ENCODE measurements at places on chromosomes 16 and 17.

- no peak for DNase-seq
Observed at GRCh38 chr17:41907185-41907556, 11.6 kb downstream of the ACLY start.

DNA sequence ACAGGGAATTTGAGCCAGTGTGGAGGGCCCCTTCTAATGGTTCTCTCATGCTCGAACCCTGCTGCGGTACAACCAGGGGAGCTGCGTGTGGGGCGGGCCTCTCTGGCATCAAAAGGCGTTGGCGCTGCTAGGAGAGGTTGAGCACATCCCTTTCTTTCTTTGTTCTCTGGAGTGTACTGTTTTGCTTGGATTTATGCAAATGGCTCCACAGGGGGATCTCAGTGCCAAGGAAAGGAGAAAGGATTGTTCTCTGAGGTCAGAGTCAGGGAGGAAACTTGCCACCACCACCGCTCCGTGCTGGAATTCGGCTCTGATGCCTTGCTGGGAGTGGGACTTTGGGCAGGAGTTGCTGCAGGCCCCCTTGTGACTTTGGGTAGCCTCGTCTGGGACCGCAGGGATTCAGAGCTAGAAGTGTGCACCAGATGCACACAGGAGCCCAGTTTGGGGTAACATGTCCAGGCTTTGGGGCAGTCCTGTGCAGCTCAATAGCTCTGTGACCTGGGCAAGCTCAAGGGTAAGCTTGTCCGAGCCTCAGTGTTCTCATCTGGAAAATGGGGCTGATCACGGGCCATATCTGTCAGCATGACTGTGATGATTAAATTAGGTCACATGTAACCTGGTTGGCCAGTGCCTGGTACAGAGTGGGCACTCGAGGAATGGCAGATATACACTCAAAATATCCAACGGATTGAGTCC, 353.0 kb upstream of the EEF2KMT start:
- no peak for DNase-seq

DNA sequence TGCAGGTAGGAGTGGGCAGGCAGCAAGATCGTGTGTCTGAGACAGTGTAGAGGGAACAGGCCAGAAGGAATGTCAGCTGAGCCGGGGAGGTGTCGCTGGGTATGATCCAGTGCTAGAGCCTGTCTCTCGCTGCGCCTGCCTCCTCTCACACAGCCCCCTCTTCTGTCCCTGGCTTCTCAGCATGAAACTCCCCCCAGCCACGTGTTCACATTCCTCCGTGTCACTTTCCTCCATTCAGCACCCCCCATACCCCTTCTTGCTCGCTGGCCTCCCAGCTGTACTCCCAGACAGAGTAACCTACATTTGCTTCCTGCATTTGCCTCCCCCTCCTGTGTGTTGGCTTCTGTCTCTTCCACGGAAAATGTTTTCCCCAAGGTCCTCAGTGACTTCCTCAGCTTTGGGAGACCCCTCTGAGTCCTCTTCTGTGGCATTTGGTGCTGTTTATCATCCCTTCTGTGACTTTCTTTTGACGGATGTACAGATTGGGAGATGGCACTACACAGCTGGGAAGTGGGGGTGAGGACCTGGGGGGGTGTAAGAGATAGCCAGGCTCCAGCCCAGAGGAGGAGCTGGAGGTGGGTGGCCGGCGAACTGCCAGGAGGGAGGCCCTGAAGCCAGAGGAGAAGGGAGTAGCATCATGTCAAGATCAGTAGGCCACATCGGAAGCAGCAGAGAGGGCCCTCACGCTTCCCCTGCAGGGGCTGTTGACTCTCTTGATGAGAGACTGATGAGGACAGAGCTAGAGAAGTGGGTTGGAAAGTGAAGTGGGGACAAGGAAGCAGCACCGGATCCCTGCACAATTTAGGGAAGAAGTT, 19.2 kb downstream of the SGF29 start:
- DNase-seq = no peak

DNA sequence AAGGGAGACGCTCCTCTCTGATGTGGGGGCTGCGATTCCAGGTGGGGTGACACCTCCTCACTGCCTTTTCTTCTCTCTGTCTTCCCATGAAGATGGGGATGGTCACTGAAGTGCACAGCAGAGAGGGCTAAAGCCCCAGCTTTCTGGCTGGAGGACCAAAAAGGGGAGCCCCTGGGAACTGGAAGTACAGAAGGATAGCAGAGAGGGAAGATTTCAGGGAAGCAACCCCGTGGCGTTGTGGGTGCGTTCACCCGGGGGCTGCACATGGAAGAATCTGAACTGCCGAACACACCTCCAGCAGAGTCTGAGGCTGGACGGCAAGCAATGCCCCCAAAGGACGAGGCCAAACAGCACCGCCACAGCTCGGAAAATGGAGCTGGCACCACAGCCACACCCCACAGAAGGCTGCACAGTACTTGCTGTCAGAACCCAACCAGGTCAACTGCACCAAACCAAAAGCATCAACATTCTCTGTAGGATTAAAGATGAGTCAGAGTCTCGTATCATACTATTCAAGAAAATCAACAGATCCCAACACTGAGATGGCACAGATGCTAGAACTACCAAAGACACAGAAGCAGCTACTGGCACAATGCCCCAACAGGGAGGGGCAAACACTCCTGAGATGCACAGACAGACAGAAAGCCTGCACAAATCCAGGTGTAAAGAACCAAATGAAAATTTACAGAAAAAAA, 49.9 kb downstream of the MAP1LC3B start:
- no peak for DNase-seq

DNA sequence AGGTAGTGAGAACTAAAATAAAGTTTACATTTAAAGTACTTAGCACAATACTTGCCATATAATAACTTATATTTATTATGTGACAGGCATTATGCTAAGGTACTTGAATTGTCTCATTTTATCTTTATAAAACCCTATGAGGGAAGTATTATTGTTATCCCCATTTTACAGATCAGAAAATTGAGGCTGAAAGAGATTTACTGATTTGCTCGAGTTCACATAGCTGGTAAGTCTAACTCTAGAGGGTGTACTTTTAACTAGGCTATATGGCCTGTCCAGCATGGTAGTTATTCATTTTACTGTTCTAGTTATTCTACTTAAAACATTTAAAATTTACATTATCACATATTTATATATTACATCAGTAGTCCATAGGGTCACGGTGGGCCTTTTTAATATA, 113.3 kb upstream of the RBL2 start:
- no peak for DNase-seq

DNA sequence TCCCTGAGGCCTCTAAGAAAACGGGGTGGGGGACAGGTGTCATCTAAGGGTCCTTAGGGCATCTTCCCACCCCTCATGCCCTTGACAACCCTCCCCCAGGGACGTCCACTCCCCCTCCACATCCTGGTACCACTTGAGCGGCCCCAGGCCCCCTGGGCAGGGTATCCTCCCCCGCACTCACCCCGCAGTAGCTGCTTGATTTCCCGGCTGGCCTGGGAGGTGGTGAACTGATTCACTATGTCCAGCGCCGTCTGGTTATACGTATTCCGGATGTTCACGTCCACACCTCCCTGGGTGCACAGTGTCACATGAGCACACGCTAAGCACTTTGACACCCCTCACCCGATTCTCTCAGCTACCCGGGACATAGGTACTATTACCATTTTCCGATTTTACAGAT, 9.7 kb downstream of the CASKIN2 start:
- no peak for DNase-seq

DNA sequence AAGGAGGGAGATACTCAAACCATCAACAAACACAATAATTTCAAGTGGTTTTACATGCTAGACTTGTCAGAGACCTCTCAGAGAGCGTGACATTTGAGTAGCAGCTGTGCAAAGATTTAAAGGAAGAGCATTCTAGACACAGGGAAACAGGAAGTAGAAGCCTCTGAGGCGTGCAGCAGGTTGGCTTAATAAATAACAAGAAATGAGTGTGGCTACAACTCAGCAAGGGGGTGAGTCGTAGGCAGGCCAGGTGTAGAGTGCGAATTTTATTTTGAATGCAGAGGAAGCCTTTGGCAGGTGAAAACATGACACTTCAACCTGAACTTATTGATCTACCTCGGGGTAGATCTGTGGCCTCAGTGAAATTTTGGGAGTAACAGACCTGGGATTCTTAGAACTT, 73.2 kb upstream of the MRTFB start:
- DNase-seq = no peak

DNA sequence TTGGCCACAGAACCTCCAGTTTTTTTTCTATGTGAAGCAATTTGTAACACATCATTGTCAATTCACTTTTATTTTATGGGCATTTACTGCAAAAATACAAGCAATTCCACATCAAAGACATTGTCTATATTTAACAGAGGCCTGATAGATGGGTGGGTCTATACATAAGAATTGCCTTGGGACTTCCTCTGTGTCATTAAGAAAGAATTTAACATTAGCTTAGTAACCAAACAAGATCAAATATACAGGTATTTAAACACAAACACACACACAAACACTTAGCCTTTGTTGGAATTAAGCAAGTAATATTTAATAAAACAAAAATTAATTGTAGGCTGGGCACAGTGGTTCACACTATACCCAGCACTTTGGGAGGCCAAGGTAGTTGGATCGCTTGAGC, 4.3 kb upstream of the PITPNC1 start:
- DNase-seq = no peak

DNA sequence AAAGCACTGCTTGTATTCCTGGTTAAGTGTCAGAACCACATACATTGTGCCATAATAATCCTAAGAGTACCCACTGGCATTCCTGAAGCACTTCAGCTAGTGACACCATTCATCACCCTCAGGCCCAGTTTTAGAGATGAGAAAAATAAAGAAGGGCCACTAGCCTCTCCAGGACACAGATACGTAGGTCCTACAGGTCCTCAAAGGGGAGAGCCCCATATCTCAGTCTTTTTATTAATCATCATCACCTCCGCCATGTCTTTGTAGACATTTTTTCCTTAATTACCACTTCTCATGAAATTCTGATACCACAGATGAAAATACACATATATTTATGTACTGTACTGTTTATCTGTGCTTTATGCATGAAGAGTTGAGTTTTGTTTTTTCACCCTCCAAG, 43.5 kb downstream of the GRB2 start:
- no peak for DNase-seq

GRCh38 chr16:2466667-2467527, 4.2 kb upstream of the NTN3 start:
- no peak for DNase-seq

DNA sequence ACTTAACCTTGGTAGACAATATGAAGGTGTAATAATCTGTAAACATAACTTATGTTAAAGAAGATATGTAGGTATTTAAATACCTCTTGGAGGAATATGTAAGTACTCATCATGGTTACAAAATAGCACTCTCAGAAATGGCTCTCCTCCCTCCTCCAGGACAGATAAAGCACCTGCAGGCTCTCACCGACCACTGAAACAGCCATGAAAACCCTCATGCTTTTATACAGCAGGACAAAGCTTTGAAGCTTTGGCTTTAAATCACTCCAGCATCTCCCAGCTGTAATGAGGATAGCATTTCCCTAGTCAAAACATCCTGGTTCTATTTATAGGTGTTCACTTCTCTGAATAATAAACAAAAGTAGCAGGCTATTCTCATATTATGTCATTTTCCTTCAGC, 69.1 kb upstream of the PMFBP1 start:
- no peak for DNase-seq

DNA sequence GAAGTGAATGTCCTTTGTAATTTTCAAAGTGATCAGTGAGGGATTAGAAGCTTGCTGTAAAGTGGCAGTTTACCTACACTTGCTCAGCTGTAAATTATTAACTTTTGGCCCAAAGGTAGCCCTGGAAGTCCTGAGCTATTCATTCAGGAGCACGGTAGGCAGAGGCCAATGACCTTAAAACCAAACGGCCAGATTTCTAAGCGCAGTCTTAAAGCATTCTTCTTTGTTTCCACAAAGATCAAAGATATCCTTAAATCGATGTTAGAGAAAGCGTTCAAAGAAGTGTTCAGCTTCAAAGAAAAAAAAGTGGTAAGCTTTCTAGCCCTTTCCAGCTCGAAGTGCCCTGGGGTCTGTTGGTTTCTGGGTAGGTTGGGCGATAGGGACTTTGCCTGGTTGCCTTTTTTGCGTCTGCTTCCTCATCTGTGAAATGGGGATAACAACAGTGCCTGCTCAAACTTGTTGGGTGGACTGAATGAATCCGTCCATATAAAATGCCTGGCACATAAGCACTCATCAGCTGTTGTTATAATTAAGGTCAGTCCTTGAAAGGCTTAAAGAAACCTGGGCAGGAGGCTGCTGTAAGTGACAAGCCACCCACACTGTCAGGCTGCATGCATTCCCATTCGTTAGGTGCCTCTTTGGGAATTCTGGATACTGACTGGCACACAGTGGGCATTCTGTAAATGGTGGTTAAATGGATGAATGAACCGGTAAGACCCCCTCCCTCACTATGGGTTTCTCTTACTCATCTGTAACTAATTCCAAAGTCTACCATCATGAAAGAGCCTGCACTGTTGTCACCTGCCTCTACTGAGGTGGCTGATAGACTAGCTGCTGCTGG, 113.2 kb downstream of the PRKCA start:
- no peak for DNase-seq

DNA sequence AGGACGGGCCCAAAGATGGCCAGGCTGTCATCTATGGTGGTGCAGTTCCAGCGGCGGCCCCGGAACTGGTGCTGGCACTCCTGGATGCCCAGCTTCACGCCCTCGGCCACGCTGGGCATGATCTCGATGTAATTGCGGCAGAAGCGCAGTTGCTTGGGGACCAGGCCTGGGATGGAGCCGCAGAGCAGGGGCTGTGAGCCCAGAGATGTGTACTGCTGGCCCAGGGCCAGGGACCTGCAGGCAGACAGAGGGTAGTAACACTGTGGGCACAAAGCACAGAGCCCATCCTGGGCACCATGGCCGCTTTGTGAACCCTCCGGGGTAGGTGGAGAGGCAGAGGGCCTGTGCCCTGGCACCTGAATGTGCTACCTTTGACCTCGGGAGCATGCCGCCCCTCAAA, 44.8 kb downstream of the WNT3 start:
- no peak for DNase-seq

GRCh38 chr16:59859676-59860402, 1125.7 kb upstream of the GOT2 start:
- DNase-seq = no peak

DNA sequence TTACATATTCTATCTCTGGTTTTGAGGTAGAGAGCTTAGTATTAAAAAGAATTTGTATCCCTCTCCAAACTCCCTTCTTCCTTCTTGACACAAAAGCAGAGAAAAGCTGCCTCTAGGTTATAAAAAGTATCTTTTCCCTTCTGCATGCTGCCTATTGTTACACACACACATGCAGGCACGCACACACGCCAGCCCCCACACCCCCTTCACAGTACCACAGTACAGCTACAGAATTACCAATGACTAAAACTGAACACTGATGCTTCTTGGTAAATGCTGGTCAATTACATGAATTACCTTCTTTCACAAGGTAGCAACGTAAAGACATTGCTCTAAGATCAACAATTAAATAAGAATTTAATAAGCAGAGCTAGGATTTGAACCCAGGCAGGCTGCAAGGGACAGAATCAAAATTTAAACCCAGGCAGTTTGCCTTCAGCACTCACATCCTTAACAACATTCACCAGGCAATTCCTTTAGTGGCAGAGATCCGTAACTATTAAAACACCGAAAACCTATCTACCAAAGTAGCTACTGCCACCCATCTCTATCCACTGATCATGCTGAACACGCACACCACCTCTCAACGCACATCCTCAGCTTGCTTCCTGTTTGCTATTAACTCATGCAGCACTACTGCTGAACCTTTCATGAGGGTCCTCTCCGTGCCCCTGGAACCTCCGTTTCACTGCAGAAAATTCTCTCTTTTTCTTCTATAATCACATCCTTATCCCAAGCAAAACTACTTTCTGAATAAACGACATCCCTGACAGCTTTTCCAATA, 37.8 kb downstream of the YWHAE start:
- DNase-seq = no peak

- DNase-seq = no peak
Observed at GRCh38 chr17:76789235-76789788, 51.4 kb downstream of the MFSD11 start.

Data from activated T-helper 1 cell treated with anti-CD3 and anti-CD28 coated beads, Interleukin-2, amount 50 U/mL, for 16 hours (primary cell).